ENCODE measurements at places on chromosomes 1 and 21.

GRCh38 chr1:213131851-213132655 lies 81.0 kb downstream of the RPS6KC1 start:
- DNase-seq, result no peak

DNA sequence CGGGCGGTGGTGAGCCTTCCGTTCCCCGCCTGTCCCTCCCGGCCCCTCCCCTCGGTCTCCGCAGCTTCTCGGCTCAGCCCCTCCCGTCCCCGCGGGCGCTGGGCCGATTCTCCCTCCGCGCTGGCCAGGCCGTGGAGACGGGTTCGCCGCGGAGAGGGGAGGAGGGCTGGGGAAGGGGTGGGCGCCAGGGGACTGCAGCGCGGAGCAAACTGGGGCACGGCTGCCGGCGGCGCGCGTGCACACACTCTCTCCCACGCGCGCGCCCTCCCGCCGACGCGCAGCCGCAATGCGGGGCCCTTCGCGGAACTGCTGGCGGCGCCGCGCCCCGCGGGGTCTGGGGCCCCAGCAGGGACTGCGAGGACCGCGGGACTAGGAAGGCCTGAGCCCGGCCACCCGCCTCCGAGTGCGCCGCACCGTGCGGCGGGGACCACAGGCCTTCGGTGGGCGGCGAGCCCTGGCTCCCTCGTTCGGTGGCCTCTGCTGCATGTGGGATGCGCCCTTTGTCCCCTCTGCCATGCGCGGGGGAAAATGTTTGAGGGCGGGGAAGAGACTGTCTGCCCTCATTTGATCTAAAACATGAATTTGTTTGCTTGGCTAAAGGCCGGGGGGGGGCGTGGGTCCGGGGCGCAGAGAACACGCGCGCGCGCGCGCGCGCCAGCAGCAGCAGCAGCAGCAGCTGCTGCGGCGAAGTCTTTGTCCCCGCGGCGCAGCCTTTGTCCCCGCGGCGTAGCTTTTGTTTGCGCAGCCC lies 90.7 kb upstream of the VAMP3 start:
- peak; percentile 63 for DNase-seq

- DNase-seq, result no peak
These were observed 72.1 kb upstream of the ABCG1 start for GRCh38 chr21:42146821-42147220.

GRCh38 chr1:236948996-236949395 lies 55.2 kb downstream of the MT1HL1 start:
- no peak for DNase-seq

DNA sequence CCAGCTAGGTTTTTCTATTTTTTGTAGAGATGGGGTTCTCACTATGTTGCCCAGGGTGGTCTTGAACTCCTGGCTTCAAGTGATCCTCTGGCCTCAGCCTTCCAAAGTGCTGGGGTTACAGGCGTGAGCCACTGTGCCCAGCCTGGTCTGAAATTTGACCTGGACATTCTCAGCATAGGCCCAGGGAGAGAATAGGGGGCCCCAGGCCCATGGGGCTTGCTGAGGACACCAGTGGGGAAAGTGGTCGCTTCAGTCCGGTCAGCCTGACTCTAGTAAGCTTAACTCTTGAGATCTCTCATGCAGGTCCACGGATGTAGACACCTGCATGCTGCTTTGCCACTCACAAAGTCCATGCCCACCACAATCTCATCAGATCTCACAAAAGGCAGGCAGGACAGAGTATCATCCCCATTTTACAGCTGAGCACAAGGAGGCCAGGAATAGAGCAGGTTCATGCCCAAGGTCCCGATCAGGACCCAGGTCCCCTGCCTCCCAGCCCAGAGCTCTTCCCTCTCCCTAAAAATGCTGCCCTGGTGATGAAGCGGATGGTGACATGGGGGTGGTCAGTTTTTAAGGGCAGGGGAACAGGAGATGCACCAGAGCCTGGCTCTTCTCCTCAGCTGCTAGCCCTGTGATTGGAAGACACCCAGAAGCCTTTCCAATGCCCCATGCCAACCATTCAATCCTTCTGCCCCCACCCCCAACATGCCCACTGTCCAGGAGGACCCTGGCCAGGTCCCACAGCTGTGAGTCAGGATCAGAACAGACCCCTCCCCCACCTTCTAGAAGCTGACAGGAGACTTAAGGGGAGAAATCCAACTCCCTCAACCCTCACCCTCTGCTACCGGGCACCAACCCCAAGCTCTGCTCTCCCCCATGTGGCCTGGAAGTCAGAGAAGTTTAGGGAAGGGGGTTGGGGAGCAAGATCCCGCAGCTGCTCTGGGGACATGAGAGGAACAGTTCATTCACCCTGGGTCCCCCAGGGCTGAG lies 1.8 kb downstream of the FHL3 start:
- no peak for DNase-seq

- DNase-seq, result no peak
These were observed 13.3 kb upstream of the NBL1 start for GRCh38 chr1:19630720-19631395.

- no peak for DNase-seq
These were observed 131.5 kb downstream of the PLPP3 start for GRCh38 chr1:56447823-56448222.

DNA sequence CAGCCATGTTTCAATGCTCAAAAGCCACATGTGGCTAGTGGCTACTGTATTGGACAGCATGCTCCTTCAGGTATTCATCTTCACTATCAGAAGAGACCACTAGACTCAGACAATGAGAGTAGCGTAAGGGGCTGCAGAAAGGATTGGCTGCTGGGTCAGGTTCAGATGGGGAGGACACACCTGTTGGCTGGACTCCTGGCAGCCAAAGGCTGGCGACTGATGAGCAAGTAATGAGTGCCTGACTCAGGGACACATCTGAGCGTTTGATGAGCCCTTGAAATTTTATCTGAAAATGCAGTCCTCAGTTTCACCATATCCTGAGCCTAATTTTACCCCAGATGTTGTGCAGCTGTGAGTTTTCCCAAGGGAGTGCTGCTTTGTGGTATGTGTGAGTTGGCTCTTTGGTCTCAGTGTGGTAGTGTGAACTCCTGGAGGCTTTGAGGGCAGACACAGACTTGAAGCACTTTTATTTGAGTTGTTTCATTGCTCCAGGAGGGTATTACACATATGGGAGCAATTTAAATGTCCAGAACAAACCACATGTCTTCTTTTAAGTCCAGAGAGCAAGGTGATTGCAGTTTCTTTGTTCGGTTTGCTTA lies 9.6 kb downstream of the ST6GALNAC3 start:
- no peak for DNase-seq

DNA sequence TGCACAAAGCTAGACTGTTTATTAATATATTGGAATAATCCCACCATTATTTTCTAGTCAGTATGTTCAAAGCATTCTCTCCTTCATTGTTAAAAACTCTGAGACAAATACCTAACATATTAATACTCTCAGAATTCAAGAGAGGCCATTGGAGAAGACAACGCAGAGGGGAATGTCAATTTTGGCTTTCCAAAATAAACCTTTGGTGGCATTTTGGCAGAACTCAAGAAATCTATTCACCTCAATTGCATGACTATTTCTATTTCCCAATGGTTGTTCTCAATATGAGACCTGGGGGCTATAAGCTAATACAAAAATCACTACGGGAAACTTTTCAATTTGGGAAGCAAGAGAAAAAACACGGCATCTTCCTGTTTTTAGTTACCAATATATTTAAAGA lies 58.5 kb downstream of the RUSC1 start:
- DNase-seq, result no peak

DNA sequence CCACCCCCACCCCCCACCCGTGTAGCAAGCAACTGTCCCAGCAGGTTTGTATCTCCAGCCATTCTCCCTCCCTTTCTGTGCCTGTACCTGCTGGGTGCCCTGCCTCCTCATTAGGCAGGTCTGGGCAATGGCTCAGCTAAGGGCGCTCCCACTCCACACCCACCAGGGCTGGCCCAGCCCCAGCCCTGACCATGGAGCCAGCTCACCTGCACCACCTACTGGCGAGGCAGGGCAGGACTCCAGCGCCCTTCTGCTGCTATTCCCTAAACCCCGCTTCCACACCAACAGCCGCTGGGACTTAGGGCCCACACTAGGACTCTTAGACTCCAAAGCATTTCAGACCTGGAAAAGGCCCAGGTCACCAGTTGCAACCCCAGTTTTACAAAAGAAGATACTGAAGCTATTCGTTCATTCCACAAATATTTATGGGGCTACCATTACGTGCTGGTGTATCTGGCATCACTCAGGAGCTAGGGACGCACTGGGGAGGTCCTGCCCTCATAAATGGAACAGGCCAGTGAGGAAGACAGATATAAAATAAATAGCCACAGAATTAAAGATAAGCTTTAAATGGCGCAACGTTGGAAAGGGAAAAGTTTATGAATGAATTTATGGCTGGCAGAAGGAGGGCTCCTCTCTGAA lies 24.0 kb downstream of the PGLYRP3 start:
- no peak for DNase-seq

DNA sequence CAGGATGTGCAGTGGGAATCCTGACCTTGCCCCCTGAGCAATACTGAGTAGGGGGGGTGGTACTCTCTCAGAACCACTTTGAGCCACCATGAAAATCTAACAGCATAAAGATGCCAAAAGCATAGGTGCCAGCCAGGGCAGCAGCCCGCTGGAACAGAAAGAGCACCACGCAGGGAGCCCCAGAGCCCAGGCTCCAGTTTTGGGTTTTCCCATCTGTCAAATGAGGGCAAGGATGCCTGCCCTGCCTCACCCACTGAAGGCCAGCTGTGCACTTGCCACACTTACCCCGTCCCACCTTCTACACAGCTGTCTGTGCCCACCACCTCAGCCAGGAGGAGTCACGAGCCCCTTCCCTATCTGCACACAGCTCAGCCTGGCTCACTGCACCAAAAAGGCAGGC lies 20.8 kb downstream of the LRP8 start:
- DNase-seq, result no peak

DNA sequence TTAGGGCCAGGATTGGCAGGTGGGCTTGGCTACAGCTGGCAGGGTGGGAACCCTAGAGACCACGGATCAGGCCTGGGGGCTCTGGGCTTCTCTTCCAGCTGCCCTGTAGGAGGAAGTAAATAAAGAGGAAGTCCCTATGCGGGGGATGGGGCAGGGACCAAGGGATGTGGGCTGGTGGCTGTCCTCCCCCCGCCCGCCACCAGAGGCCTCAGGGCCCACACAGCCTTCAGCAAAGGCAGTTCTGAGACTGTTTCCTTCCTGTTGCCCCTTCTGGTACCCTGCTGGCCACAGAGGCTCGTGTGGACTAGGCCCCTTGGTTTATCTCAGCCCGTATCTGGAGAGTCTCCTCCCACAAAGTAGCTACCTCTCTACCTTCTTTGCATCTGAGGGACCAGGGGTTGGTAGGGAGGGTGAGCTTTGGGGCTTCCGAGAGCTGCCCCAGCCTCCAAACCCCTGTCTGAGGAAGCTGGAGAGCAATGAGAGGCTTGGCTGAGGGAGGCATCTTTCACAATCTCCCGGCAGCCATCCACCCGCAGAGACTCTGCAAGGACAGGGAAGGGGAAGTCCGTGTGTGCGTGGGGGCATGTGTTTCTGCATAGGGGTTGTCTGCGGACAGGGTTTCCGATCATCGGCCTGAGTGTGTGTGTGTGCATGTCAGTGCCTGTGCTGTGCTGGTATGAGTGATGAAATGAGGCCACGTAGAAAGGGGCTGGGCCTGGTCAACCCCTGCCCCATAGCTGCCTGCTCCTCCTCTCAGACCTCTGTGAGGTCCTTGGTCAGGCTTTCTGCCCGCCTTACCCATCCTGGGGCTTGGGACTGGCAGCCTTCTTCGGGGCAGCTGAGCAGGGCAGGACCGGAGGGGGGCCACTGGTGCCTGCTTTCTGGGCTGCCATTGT lies 12.5 kb downstream of the RPS6KA1 start:
- peak; percentile 22 for DNase-seq

DNA sequence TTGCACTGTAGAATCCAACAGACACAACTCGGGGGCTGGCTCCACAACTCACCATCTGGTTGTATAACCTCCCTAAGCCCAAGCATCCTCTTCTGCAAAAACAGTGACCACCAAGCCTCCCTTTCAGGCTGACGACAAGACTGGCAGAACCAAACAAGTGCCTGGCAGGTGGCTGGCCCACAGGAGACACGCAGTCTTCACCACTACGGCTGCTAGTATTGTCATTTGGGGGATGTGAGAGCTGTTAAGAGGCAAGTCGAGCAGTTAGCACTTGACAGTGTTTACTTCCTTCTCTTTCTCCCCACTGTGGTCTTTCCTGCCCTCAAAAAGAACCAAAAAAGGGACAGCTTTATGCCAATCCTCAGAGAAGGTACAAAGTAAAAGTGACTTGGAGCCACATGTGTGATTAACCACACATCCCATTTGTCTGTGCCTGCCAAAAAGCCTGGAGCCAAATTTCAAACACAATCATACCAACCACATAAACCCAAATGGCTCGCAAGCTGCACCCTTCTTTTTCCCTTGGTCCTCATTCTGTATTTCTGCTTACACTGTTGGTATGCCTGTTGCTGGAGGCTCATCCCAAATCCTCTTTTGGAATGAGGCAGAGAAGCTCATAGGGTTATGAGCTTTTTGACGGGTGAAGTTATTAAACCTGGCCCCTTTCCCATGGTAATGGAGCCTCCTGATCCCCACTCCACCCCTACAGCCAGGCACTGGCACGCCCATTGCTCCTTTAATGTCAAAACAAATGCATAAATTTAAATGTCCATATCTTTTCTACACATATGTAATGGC lies 94.1 kb downstream of the TGFBR3 start:
- DNase-seq, result peak; percentile 54

GRCh38 chr21:27569831-27570230 lies 602.9 kb upstream of the ADAMTS5 start:
- no peak for DNase-seq

DNA sequence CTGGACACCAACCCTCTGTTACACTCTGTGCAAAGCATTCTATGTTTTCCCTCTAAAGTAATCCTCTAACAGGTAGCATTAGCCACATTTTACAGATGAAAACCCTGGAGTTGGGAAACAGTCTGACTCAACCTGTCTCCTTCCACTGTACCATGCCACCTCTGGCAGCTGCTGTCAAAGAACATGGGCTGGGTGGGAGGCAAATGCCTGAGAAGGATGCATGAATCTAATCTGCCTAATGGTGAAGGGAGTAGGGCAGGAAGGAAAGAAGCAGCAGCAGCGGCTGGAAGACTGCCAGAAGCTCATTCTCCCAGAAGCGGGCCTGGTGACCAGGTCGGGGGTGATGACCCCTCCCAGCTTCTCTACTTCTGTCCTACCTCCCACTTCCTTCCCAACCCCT lies 21.7 kb downstream of the LRRC71 start:
- no peak for DNase-seq

DNA sequence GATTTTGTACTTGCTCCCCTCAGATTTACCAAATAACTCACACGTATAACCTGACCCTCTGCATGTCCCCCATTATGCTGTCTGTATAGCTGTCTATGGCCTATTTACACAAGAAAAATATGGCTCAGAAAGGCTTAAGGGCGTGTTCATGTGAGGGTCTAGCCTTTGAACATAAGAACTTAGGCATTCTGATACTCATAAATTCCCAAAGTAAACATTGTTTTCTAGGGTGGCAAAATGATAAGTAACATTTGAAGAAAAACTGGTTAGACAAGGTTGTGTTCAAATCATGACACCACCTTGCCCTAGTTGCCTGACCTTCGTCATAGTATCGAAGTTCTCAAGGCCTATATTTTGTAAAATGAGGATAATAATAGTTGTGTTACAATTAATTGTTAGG lies 394.6 kb downstream of the LRRIQ3 start:
- no peak for DNase-seq

GRCh38 chr1:187933562-187934419 lies 1105.0 kb downstream of the PLA2G4A start:
- DNase-seq, result no peak

GRCh38 chr1:30028283-30028682 lies 695.1 kb downstream of the MATN1 start:
- DNase-seq, result no peak

GRCh38 chr1:75725266-75725665 lies 757 bp downstream of the ACADM start:
- DNase-seq, result no peak

GRCh38 chr1:238107322-238107721 lies 216.6 kb upstream of the ZP4 start:
- no peak for DNase-seq

Data from NCI-H1417 (cell line).